ENCODE measurements at places on chromosomes 1 and 21.

DNA sequence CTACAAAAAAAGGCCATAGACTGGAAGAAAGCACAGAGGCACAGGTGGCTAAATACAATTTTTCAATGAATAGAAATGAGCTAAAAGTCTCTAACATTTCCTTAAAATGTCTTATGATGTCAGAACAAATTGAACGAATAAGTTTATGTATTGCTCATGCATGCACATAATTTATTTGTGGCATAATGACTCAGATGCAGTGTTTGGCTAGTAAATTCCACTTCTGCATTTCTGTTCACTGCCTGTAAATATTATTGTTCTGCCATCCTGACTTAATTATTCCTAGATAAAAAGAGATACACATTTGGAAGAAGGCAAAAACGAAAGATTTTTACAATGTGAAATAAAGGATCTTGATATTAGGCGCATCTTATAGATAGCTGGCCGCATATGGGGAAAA, 26.6 kb upstream of the EXO1 start:
- DNase-seq: no peak

DNA sequence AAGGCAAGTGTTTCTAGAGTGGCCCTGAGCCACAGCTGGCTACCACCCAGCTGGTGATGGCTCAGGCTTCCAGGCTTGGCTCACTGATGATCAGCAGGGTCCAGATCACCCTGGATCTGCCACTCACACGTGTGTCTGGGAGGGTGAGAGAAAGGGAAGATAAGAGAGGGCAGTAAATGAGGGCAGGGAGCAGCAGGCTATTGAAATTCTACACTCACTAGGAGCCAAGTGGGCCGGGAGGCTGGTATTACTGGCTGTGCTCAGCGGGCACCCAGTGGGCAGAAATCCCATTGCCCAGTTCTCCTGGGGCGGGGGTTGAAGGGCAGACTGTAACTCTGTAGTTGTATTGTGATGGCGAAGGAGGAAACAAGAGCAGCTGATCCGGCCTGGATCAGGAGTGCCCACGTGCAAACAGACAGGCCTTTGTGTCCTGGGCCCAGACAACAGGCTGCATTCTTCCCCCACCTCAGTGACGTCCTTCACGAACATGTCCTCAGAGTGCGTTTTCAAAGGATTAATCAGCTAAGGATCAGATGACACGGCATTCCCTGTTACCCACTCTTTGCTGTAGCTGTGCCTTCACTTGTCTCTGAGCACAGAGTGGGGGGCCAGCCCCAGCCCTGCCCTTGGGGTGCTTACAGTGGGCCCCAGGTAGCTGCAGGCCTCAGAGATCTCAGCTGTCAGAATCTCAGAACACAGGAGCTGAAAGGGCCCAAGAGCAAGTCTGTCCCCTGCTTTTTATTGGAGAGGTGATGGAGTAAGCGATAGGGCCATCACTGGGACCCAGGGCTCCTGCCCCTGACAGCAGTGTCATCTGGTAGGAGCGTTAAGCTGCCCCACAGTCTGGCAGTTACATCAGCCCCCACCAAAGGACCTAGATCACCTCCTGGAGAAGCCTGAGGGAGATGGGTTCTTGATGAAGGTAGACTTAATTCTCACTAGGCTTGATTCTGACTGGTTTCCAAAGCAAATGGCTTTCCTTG, 60.5 kb downstream of the ATP1A1 start:
- no peak for DNase-seq

- peak; percentile 40 for DNase-seq
These were observed 19.5 kb downstream of the STK40 start for GRCh38 chr1:36366091-36366661.

- no peak for DNase-seq
These were observed 10.3 kb upstream of the LUZP1 start for GRCh38 chr1:23178950-23179349.

- no peak for DNase-seq
These were observed 11.4 kb downstream of the PRPF3 start for GRCh38 chr1:150332651-150333290.

DNA sequence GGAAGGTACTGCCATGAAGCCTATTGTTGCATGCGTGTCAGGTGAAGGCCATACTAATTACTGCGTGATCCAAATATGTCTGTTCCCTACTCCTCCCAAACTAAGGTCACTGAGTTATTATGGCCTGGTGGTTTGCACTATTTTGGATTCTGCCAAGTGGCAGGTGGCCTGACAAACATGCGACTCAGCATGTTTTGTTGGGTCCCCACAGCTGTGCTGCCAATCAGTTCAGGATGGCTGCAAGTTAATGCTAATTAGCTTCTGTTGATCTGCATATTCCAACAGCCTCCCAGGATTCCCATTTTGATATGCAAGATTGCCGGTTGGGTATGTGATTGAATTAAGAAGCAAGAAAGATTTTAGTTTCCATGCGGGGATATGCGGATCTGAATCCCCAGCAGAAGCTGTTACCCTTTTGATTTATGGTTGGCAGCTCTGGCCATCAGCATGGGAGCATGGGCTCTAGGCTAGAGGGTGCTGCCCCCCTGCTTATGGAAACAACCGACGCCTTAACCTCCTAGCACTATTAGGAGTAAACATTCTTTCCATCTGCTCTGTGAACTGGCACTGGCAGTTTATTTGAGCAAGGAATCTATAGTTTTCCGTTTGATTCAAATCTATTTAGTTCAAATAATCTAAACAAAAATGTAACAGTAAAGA, 429.8 kb upstream of the C1orf87 start:
- no peak for DNase-seq
